ENCODE measurements at places on chromosomes 7 and 10.

GRCh38 chr7:74462707-74463100, 9.0 kb downstream of the GTF2IRD1 start:
- no peak for DNase-seq

DNA sequence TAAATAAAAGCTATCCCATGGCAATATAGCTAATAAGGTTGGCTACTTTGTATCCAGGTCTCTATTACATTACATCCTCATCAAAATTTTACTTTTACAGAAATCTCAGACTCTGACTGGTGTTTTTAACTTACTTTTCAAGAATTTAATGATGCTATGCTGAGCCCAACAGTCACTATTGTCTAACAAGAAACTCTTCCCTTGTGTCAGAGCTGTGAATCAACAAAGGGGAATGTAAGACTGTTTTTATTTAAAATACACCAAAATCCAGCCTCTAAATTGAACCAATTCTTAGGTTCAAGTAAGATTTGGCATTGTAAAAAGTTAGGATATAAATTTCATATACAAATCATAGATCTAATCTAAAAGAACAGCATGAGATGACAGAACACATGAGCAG, 7.0 kb downstream of the RTKN2 start:
- no peak for DNase-seq

DNA sequence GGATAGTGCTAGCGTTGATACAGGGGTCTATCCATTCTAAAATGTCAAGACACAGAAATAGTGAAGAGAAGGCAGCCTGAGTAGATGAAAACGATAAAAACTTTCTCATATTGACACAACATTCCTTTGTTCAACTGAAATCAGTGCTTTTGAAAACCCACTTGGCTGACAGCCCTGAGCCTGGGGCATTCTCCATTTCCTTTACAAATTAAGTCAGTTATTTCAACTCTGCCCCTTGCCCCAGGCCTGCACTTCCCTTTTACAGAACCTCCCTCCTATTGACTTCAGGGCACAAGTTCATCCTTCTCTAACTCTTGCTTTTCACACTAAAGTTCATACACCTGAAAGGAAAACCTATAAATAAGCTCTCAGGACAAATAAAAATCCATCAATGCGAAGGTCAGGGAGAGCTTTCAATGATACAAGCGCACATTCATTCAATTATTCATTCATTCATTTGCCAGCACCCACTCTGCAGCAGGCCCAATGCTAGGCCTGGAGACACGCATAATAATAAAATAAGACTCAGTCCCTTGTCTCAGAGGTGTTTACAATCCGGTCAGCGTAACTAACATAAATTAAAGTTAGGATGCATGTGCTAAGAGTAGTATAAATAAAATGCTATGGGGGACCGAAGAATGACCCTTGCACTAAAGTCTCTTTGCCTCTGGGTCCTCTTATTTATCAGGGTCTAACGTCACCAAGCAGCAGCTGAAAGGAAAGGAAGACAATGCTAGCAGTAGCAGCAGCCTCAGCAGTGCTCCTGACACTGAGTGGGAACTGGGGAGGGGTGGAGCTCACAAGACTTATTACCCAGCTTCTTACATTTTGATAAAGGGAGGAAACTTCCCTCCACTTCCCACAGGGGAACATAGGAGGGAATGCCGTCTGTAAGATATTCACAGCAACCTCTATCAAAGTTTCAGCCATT, 134.8 kb downstream of the PDE1C start:
- DNase-seq, result no peak

- DNase-seq, result no peak
Observed at GRCh38 chr7:112759905-112760304, 30.3 kb downstream of the TMEM168 start.

- DNase-seq, result no peak
Observed at GRCh38 chr10:34626158-34626880, 188.8 kb downstream of the PARD3 start.

Data from H54 (cell line).